CD4-positive, alpha-beta T cell treated with Interleukin-17A for 4 hours (primary cell): ENCODE measurements at places on chromosomes 5 and 9.

- DNase-seq = no peak
Measured at GRCh38 chr5:31285025-31285424, 91.5 kb downstream of the CDH6 start.

GRCh38 chr9:68755752-68756151 is 50.7 kb downstream of the PIP5K1B start:
- DNase-seq = no peak

GRCh38 chr5:42518595-42519221 is 95.5 kb downstream of the GHR start:
- no peak for DNase-seq

- no peak for DNase-seq
Measured at GRCh38 chr5:145960848-145961600, 24.6 kb downstream of the SH3RF2 start.

DNA sequence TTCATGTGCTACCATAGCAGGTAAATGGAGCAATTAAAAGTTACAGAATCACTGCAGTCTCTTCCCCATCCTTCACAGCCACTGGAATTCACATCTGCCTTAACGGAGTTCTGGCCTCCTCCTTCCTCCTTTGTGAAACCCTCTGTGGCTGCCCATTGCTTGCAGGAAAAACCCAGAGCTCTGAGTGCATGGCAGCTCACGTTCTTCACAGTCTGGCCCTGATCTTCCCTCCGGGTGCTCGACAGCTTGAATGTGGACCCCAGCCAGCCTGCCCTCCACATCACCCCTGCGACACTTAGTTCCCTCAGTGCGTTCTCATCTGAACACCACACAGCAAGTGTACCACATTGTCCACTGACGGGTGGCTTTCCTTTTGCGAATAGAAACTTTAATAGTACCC is 63.2 kb upstream of the RUFY1 start:
- DNase-seq = no peak

GRCh38 chr5:10518347-10518746 is 45.5 kb upstream of the ANKRD33B start:
- no peak for DNase-seq

GRCh38 chr5:176897263-176897662 is 1.9 kb downstream of the HK3 start:
- no peak for DNase-seq

- DNase-seq = no peak
Measured at GRCh38 chr5:180305481-180305880, 13.6 kb upstream of the MAPK9 start.

GRCh38 chr5:26847041-26847736 is 191.2 kb downstream of the CDH9 start:
- DNase-seq = no peak

DNA sequence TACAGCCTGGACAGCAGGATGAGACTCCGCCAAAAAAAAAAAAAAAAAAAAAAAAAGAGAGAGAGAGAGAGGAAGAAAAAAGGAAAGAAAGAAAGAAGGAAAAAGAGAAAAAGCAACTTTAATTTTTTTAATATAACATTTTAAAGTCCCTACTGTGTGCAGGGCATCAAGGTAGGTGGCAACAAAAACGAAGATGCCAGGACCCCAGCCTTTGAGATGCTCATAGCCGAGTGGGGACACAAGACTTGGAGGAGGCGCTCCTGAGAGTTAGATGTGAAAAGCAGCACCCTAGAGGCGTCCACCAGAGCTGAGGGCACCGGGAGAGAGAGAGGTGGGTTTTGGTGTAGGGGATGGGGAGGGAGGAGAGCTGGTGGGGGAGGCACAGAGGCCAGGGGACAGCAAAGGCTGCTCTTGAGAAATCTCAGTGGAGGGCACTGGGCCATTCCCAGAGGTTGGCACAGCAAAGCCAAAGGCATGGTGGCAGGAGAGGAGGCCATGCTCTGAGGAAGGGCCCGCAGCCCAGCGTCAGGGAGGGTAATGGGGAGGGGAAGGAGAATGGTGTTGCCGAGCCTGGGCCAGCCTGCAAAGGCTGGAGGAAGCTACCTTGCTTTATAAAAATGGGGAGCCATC is 135.6 kb downstream of the C9orf50 start:
- no peak for DNase-seq

- DNase-seq = no peak
Measured at GRCh38 chr5:11319836-11320580, 559.0 kb upstream of the DAP start.

DNA sequence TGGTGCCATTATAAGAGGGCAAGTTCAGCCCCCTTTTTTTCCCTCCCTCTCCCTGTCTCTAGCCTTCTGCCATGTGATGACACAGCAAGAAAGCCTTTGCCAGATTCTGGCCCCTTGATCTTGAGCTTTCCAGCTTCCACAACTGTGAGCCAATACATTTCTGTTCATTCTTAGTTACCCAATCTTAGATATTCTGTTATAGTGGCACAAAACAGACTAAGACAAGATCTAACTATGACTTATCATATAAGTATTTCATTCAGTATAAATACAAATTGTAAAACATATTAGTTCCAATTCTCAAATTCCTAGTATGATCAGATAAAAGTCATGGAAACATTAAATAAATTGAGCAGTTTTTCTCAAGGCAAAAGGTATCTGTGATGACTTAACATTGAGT is 276.3 kb downstream of the COX7C start:
- DNase-seq = no peak

- DNase-seq = peak; percentile 7
Measured at GRCh38 chr5:42423285-42424165, at the start of gene GHR. Gene GHR, plus strand, starts transcription at chr5:42423439. Its CDS starts 142,436 bp downstream, at chr5:42565875.

DNA sequence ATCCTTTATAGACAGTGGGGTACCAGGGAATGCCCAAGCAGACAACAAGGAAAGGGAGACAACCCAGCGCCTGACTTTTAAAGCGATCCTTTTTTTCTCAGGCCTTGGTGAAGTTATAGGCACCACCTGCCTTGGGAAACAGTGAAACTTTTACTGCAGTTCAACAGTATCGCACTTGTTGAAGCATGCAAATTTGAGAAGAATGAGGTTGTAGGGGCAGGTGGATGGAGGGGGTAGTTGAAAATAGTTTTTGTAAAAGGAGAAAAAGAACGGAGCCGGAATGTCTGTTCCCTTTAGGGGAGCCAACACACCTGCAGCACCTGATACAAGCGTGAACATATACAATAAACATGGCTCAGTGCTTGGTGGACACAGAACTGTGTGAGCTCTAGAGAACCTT is 190.2 kb upstream of the NR3C1 start:
- DNase-seq = no peak

GRCh38 chr9:16236882-16237281 is 633.6 kb downstream of the BNC2 start:
- no peak for DNase-seq

DNA sequence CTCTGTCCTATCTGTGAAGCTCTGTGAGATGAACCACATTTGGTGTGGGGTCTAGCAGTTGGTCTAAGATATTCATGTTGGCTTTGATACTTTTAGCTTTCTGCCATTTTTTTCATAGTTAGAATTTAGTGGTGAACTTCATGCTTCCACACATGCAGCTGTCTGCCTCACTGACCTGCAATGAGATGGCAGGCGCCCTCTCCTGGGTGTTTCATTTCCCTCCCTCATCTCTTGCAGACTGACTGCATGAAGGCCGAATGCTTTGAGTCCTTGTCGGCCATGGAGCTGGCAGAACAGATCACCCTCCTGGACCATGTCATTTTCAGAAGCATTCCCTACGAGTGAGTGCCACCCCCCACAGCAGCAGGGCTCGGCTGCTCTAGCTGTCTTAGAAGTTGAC is 26.1 kb upstream of the CKMT2 start:
- no peak for DNase-seq

DNA sequence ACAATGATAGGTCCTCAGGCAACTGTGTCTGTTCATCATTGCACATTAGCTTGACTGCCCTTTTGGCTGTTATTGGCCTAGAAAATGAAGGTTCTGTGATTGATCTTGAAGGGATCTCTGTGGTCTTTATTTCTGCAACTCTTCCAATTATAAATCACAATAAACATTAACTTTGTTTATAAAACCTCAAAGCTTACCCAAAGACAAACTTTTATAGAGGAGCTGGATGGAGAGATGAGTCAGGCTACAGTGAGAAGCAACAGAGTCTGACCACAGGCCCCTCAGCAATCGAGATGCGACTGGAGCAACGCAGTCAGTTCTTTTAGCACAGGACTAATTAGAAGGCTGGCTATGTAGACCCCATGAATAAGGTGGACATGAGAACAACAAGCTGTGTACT is 5.3 kb downstream of the MACROH2A1 start:
- DNase-seq = no peak

- no peak for DNase-seq
Measured at GRCh38 chr5:51566953-51567352, 183.7 kb downstream of the ISL1 start.

- DNase-seq = no peak
Measured at GRCh38 chr5:114120166-114120565, 241.7 kb upstream of the KCNN2 start.

- no peak for DNase-seq
Measured at GRCh38 chr9:91771864-91772263, 178.2 kb downstream of the ROR2 start.

DNA sequence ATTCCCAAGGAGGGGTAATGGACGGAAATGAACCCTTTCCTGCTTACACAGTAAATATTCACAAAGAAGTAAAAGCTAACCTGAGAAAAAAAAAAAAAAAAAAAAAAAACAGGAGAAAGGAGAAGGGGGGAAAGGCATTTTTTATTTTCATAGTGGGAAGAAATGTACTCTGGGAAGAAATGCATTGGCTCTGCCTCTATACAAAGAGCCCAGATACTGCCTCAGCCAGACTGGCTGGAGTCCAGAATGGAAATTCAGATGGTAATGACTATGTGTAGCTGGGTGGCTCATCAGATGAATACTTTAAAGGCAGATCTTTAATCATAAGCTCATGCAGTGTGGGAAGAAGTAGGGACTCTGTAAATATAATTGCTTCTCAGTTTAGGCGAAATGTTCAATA is 124.9 kb upstream of the ZNF608 start:
- DNase-seq = no peak

DNA sequence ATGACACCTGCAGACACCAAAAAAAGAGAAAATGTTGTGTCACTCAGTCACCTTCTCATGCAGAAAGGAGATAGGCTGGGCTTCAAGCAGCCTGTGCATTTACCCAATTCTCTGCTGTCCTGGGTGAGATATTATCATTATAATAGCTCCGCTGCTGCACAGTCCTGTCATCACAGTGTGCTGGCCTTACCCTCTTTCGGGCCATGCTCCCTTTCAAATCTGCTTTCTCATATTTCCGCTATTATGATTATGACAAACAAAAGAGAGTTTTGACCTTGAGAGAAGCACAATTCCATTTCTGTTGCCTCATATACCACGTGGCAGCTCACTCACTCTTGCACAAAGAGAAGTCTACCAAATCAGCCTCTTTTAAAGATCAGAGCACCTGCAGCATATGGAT is 1350.1 kb upstream of the ACO1 start:
- DNase-seq = no peak

GRCh38 chr9:99092643-99093491 is 12.0 kb upstream of the TGFBR1 start:
- DNase-seq = peak; percentile 32

- no peak for DNase-seq
Measured at GRCh38 chr9:127720865-127721227, 5.0 kb downstream of the TTC16 start.

DNA sequence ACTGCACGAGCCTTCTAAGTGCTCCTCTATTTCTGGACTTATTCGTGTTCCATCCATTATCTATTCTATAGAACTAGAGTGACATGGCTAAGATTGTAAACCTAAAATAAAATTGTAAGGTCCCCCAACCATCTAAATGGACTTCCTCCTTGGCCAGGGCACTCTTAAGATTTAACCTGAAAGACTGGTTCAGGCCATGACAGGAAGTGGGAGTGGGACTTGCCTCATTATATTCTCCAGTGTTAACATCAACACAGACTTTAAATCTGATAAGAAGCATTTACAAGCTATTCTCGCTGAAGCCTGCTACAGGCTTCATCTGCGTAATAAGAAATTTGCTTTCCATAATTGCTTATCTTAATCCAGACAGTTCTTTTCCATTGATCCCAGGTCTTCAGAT is 117.0 kb downstream of the SSBP2 start:
- DNase-seq = no peak

DNA sequence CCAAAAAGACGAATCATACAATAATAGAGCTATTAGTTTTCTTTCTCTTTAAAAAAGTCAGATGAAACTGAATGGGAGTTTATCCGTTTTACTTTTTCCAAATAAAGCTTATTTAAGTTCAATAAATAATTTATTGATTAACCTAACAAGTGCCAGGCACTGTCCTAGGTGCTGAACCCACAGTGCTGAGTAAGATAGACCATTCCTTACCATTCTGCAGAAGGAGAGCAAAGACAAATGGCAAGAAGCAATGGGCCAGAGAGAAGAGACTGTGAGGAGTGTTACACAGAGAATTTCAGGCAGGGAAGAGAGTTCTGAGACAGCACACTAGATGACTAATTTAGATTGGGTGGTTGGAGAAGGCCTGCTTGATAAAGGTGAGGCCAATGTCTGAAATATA is 127.2 kb downstream of the AUH start:
- no peak for DNase-seq

DNA sequence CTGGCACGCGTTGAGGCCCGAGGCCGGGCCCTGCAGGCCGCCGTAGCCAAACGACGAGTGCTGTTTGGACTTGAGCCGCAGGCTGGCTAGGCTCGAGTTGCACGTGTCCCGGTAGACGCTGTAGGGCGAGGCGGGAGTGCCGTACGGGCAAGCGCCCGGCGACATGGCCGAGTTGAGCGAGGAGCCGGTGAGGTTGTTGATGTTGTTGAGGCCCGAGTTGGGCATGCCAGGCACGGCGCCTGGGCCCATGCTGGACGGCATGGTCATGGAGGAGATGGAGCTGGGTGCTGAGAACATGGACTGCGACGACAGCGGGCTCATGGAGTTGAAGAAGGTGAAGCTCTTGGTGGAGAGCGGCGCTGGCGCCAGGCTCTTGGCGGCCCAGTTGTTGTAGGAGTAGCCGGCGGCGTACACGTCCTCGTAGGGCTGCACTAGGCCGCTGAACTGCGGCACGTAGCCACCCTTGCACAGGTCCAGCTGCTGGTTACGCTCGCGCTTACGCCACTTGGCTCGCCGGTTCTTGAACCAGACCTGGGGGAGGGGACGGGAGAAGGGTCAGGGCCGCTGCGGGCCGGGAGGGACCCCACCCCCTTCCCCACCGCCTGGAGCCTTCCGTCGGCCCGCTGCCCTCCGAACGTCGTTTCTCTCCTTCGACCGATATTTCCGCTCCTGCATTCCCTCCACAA is 5.1 kb downstream of the PITX1 start:
- DNase-seq = no peak
